ENCODE measurements at places on chromosomes 3 and 15.

DNA sequence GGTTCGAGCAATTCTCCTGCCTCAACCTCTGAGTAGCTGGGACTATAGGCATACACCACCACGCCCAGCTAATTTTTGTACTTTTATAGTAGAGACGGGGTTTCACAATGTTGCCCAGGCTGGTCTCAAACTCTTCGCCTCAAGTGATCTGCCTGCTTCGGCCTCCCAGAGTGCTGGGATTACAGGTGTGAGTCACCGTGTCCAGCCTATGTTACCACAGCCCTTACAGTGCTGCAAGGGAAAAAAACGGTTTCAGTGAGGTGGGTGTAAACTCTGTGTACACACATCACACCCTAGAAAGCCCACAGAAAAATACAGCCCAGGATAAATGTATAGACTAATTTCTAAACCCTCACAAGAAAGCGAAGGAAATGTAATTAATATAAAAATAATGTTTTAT is 103.5 kb upstream of the AKAP13 start:
- DNase-seq, result no peak

- DNase-seq, result no peak
Measured at GRCh38 chr3:171878461-171879225, 35.5 kb downstream of the TMEM212 start.

DNA sequence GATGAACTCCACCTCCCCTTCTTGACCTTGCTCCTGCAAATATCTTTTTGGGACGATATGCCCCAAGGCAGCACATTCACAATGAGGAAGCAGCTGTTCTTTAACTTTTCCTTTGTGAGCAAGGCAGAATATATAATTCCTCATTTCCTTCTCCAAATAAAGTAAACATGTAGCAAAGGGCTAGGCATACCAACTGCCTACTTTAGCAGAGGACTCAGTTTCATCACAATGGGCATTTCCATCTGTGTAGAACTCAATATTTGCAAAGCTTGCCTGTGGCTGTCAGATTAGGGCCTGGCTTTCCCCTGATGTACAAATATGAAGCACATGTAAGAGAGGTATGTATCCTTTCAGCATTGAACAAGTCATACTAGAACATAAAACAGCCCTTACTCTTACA is 366.9 kb downstream of the RSL24D1 start:
- no peak for DNase-seq

- DNase-seq, result no peak
Measured at GRCh38 chr15:71891026-71891425, 80.7 kb downstream of the NR2E3 start.

GRCh38 chr3:142963234-142963515 is 299 bp downstream of the PAQR9 start:
- DNase-seq, result no peak

GRCh38 chr3:120145542-120146285 is 51.5 kb upstream of the GSK3B start:
- DNase-seq, result no peak

GRCh38 chr3:58531956-58532355 is 5.0 kb downstream of the ACOX2 start:
- DNase-seq, result no peak

GRCh38 chr3:187318819-187319616 is 27.5 kb upstream of the MASP1 start:
- DNase-seq, result peak; percentile 59

GRCh38 chr15:96037584-96037983 is 292.9 kb upstream of the NR2F2 start:
- DNase-seq, result no peak

- DNase-seq, result no peak
Measured at GRCh38 chr3:60890226-60890625, 361.0 kb downstream of the FHIT start.

- DNase-seq, result no peak
Measured at GRCh38 chr15:45573961-45574629, 13.1 kb upstream of the BLOC1S6 start.

DNA sequence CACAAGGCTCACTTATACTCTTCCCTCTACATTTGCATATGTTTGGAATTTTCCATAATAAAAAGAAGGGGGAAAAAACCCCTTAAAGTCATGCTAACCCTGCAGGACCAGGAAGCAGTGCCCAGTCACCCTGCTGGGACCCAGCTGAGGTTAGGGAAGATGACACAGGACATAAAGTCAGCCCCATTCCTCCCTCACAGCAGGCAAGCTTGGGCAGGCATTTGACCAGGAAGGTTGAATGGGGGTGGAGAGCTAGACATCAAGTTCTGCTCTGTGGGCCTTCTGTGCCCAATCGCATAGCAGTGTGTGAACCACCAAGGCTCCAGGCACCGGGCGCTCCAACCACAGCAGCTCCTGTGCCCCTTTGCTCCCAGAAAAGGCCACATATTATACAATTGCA is 7.1 kb upstream of the HDAC11 start:
- no peak for DNase-seq

DNA sequence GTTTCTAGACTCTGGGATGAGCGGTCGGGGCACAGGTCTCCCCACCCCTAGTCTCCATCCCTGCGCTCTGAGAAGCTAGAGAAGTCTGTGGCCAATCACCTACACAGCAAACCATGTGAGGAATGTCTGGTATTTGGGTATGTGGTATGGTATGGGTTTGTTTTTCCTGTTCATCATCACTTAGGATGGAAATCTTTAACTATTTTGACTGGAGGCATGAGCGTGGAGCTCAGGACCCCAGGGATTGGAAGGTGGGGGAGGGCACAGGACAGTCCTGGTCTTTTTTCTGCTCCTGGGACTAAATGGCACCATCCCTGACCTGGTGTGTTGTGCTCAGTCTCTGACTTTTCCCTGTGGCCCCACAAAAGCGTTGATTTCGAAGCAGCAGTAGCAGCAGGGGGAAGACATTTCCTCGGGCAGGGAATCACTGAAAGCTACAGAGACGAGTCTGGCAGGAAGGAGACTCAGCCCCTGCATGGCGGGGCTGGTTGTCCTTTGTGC is 191.7 kb upstream of the TPM1 start:
- no peak for DNase-seq

DNA sequence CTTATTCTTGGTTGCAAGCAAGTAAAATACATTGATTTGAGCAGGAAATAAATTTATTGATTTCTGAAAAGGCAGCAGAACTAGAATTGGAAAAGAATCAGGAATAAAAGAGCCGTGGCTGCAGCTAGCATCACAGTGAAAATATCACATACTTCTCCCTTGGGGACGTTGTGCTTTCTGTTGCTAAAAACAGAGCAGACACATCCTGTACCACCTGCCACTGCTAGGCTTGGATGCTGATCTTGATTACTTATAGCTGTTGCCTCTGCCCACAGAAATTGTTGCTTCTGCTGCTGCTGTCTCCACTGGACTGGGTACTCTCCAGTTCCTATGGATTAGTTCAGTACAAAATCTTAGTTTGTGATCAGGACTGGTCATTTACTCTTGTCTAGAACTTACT is 283.8 kb downstream of the C3orf38 start:
- DNase-seq, result no peak

DNA sequence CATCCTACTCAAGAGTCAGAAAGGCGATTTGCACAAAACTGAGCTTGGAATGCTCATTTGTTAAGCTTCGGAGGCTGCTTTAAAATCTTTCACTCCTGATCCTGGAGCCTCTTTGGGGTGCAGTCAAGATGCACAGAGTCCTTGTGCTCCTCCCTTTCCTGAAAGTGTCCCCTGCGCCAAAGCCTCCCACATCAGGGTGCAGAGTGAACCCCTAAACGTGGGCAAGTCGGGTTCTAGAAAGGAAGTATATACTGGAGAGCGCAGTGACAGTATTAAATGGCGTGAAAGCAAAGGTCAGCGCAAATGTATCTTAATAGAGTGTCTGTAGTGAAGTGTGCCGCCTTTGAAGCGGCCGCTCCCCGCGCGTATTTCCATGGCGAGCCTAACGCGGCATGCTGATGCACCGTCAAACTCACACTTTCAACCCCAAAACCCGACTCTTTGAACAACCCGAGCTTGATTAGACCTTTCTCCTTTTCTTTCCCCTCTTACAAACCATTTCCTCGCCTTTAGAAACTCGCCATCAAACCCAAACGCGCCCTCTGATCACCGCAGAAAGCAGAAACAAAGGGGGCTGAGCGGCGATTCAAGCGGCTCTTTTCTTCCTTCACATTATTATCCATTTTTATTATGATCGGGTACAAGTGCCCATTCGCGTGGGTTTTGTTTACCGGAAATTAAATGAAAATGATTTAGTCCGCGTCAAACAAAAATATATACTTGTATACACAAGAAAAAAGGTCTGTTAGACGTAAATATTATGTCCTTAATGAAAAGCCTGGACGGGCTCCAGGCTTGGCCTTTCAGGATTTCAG is 18.3 kb downstream of the ZIC4 start:
- no peak for DNase-seq

DNA sequence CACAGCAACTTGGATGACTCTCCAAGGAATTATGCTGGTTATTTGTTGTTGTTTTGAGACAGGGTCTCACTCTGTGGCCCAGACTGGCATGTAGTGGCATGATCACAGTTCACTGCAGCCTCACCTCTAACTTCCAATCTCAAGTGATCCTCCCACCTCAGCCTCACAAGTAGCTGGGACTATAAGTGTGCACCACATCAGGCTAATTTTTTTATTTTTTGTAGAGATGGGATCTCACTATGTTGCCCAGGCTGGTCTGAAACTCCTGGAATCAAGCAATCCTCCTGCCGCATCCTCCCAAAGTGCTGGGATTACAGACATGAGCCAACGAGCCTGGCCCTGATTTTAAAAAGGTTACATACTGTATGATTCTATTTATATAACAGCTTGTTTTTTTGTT is 63.0 kb downstream of the RBPMS2 start:
- no peak for DNase-seq

GRCh38 chr15:45603881-45604280 is 16.7 kb downstream of the BLOC1S6 start:
- DNase-seq, result no peak

DNA sequence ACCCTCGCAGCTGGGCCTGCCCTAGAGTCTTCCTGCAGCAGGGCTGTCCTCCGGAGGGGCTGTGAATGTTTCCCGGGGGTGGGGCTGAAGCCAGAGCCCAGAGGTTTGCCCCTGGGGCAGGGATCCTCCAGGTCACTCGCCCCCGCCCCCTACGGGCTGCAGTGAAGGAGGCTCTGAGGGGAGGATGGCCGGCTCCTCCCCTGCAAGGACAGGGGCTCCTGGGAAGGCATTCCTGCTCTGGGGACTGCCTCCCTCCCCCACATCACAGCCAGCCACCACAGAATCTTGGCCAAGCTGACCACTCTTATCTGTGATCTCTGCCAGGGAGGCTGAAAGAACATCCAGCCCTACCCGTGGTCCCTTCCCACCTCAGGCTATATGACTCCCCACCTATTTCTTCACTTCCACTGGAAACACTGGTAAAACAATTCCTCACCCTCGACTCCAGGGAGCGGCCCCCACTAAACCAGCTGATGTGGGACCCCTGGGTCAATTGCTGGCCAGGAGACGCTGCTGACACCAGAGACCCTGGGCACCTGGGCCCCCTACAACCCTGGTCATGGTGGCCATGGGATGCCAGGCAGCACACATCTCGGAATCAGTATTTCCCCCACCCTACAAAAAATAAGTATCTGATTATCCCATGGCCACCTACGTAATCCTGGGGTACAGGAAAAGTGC is 66.0 kb downstream of the HMCES start:
- DNase-seq, result no peak

- DNase-seq, result no peak
Measured at GRCh38 chr3:25420885-25421284, 7.2 kb upstream of the RARB start.

DNA sequence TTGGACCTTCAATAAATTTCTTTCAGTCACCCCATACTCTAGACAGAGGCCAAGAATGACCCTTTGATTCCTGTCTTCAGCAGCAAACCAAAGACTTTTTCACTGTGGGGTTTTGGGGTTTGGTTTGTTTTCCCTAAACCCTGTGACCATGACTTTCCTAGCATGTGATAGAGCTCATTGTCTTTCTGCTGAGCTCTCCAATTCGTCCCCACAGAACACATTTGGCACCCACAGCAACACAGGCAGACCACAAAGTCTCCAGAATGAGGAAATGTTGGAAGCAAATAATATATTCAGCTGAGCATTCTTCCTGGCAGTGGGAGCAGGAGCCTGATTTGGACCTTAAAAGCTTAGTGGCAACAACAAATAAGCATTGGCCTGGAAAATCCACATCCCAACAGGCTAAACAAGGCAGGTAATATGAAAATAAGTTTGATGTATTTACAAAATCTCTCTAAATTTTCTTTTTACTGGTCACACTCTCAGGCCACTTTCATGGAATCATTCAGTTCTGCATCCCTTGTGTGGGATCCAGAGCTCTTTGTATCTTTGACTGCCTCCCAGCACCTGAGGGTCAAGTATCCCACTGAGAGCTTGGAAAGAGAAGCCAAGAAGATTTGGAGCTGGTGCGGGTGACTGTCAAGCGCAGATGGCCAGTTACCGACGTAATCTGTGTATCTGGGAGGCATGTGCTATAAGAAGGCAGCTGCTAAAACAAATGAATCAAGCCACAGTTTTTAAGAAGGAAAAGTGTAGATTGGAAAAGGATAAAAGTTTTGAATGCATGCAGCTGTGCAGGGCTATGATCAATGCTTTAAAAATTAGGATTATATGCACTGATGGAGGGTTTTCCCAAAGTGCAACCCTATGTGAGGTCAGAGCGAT is 36.5 kb upstream of the CPB1 start:
- no peak for DNase-seq

DNA sequence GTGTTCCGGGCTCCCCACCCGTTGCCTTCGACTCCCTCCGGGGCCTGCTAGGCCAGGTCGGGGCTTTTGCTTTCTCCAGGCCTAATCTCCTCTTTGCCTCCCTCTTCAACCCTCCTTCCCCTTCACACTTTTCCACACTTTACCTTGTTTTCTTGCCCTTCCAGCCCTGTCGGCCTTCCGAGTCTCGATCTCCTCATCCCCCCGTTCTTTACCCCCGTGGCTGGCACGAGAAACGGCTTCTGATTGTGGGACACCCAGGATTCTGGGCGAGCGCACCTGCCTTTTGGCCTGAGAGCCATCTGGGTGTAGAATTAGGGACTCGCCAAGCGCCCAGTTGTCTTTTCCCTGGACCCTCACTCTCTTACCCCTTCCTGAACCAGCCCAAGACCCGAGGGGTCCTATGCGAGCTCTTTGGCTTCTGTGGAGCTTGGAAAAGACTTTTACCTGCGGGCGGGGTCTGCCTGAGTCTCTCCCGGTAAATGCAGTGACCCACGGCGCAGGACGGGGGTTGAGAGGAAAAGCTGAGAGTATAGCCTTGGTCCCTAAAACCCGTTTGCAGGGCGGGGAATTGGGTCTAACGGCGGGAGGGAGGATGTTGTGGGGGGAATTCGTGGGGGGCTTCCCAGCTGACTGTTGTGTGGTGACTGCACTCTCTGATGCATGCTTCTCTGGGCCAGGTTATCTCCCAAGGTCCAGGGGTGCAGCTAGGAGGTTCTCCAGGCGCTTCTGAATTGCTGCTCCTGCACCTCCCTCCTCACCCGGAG is 5.5 kb upstream of the ONECUT1 start:
- DNase-seq, result no peak

Measured in thymus (tissue), 14 donors.